ENCODE measurements at places on chromosomes 13 and 19.
A peak's percentile ranks its signal among the peaks of the same experiment; 100 is the strongest.

DNA sequence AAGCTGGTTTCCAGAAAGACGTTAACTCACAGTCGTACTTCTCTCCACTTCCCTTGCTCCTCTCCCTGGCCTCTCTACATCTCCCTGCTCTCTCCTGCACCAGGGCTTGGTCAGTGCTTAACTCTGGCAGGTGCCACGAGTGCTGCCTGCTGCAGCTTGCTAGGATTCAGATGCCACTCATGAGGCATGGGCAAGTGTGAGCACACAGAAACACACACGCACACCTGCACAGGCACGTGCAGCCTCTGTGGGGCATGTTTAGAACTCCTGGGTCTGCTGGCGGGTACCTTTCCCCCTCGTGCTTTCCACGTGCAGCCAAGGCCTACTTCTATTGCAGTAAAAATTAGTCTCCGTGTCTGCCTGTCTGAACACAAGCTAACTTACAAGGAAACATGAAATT lies 31.8 kb downstream of the SOX1 start:
- no peak for DNase-seq

DNA sequence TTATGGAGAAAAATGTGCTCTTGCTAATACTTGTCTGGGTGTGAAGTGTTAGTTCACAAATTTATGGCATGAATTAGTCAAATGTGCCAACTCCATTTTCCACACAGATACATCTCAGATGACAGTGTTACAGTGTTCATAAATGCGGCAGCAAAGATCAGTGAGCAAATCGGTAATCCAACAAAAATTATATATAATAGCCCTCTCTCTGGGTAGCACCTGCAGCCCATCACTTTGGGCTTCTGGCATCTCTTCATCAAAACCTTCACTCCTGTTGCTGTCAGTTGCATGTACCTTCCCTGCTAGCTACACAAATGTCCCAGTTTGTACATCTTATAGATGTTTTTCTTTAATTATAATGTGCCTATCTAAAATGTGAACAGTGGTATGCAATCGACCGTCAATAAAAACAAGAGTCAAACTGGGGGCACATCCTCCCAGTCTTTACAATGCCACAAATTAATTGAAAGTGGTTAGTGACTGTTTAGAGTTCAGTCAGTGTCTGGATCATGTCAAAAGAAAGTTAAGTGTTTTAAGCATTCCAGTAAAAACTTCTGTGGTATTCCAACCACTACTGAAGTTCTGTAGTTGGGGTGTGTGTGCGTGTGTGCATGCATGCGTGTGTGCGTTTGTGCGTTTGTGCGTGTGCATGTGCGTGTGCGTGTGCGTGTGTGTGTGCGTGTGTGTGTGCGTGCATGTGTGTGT lies 448.9 kb downstream of the DCT start:
- DNase-seq: no peak

DNA sequence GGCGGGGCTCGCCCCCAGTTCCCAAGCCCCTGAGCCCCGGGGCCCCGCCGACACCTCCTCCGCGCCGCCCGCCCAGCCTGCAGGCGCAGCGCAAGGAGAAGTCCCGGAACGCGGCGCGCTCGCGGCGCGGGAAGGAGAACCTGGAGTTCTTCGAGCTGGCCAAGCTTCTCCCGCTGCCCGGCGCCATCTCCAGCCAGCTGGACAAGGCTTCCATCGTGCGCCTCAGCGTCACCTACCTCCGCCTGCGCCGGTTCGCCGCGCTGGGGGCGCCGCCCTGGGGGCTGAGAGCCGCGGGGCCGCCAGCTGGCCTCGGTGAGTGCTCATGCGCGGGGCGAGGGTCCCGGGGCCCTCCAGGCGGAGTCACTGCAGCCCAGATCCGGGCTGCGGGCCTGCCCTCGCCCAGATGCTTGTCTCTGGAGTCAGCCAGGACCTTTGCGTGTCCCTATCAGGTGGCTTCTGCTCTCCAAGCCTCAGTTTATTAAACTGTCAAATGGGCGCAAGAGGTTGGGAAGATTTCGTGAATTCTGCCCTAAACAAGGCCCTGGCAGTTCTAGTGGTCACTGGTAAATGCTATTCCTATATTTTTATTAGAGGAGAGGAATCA lies 2.0 kb downstream of the NPAS1 start:
- no peak for DNase-seq

GRCh38 chr13:113096052-113096744 lies 9.4 kb upstream of the F7 start:
- DNase-seq: no peak

DNA sequence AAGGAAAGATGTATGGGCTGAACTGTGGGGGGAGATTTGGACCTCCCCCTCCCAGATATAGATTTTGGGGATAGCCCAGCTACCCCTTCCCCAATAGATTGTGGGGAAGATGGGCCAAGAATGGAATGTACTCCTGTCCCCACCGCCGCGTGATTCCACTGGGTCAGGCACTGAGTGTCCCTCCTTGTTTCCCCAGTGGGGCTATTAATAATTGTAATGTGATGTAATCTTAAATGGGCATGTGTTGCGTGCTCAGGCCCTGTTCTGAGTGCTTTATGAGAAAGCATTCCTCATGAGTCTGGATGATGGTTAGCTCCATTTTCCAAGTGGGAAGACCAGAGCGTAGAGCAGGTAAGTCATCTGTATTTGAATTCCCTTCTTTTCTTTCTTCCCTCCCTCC lies 1.4 kb downstream of the PSMD8 start:
- DNase-seq: no peak

GRCh38 chr19:34181111-34181864 lies 9.0 kb downstream of the LSM14A start:
- DNase-seq: no peak

DNA sequence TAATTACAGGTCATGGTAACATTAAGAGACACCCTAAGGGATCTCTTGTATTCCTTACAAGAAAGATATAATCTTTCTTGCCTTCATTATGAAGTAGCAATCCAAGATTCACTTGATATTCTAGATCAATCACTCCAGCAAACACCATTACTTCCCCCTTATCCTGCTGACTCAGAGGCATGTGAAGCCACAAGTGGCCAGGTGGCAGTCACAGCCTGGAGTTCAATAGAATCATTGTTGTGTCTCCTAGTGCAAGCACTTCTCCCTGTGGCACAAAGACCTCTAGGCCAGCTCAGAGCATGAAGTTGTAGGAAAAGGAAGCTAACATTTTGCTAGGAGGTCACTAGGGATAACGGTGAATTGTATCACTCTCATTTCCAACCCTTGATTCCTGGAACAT lies 864.3 kb upstream of the ATXN8OS start:
- no peak for DNase-seq

DNA sequence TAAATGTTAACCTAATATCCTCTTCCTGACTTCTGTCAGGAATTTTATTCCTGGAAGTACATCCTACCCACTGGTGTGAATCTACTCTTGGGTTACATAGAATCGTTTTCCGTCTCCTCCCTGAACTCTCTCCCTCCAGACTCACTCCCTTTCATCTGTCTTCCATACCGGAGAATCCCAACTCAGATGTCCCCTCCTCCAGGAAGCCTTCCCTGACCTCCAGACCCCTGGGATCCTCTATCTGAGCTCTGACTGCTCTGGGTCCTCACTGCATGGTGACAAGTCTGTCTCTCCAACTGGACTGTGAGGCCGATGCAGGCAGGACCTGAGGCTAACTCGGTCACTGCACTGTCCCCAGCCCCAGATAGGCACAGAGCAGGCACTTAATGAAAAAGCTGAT lies 24.6 kb downstream of the OPA3 start:
- DNase-seq: no peak

GRCh38 chr19:30319411-30319810 lies 52.8 kb upstream of the ZNF536 start:
- DNase-seq: no peak

DNA sequence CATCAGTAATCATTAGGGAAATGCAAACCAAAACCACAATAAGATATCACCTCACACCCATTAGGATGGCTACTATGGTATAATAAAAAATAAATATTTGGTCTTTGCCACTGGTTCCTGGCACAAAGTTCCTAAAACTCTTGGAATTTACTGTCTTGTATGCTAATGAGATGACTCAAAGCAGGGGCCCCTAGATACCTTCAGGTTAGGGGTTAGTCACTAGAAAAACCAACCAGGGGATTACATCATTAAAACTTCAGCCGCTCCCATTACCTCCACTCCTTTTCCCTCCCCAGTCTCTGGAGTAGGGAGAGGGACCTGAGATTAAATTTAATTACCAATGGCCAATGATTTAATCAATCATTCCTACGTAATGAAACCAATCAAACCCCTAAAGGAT lies 49.6 kb downstream of the THSD1 start:
- no peak for DNase-seq

GRCh38 chr13:89457977-89458376 lies 1786.8 kb downstream of the SLITRK5 start:
- peak; percentile 88 for DNase-seq

DNA sequence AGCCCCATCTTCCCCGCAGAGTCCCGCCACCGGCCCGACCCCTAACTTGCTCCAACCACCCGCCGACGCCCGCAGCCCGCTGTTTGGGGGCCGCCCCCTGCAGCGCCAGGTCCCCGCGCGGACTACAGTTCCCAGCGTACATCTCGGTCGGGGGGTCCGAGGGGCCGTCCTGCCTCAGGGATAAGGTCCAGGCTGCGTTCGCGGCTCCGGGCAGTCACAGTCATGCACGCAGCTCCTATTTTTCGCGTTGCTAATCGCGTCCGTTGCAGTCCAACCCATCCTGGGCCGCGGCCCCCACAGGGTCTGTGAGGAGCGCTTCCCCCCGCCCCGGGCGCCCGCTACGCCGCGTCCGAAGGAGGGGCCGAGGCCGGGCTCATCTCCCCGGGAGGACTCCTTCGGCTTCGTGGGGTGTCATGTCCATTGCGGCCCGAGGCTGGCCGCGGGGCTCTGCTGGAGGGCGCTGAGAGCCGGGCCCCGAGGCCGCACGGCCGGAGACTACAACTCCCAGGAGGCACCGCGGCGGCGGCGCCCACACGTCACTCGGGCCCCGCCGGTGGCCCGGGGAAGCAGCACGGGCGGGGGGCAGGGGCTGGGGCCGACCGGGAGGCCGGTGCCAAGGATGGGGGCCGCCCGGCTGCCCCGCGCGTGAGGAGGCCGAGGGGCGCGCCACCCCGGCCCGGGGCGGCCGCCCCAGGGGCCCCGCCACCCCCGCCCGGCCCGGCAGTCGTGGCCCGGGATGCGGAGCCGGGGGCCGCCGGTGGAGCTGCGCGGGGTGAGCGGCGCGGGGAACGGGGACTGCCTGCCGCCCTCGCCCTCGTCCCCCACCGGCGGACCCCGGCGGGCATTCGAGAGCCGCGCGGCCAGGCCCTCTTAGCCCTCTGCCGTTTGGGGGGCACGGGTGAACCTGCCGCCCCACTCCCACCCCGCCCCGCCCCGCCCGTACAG lies at the start of gene MAP3K10:
Gene MAP3K10, plus strand, starts transcription at position 536 of the 945 bp plus-strand sequence. CDS start 606 bp downstream, outside the sequence.
- DNase-seq: no peak

DNA sequence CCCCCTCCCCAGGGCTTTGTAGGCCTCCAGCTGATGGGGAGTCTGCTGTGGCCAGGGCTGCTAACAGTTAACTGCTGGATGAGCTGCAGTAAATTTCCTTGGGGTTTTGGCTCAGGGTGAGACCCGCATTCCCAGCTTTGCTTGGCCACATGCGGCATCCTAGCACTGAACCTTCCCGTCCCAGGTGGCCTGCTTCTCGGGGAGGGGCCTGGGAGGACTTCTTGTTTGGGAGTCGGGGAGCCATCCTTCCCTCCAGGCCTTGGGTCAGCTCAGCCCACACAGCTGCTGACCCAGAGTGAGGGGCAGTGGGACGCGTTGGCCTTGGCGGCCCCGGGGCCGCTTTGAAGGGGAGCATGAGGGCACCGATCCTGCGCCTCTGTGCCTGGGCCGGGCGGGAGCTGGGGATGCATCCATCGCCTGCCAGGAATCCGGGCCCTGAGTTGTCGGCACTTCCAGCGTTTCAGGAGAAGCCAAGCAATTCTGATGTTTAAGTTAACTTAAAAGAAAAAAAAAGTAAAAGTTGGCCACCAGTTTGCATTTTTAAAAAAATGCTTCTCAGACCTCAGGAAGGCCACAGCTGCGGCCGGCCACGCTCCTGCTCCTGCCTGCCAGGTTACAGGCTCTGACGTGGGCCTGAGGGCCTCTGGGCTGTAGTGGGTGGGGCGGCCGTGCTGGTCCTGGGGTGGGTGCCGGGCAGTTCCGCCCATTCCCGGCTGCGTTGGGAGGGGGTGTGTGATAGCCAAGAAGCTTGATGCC lies 27.7 kb downstream of the CRTC1 start:
- no peak for DNase-seq
